ENCODE measurements at places on chromosomes 4 and X.

DNA sequence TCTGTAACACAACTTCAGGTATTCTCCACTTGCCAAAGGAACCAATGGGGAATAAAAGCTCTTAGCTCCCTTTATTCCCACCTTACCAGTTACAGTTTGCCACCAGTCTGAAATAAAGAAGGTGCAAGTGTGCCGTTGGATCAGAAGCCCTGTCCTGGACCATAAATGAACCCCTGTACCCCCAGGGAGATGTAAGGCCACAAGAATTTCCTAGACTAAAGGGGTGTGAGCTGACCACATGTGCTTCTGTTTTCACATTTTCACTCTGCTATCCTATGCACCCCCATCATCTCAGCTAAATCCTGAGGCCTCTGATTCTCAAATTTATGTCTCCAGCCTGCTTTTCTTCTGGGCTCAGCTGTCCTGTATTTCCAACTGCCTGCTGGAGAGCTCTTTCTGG lies 221.2 kb downstream of the SPRY1 start:
- DNase-seq: no peak

DNA sequence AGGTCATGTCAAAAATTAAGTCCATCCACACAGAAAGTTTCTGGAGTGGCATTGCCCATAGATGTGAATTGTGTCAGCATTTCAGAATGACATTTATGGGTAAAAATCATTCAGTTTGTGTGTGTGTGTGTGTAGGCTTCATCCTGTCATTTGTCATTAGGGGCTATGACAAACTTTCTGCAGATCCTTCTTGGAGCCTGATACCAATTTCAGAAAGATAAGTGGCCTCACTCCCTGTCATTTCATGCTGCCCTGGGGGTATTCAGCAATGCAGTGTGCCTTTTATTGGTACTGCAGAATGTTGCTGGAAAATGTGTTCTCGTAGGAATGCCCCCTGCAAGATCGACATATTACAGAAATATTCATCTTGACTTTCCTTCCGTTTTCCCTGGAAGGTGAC lies 659.7 kb downstream of the NLGN4X start:
- no peak for DNase-seq

- DNase-seq: no peak
These were observed 26.1 kb upstream of the TBC1D1 start for GRCh38 chr4:37864786-37865185.

- no peak for DNase-seq
These were observed 102.8 kb downstream of the C4orf51 start for GRCh38 chr4:145782756-145783155.

GRCh38 chr4:140373328-140374129 lies at the start of gene SCOC:
Gene SCOC, plus strand, starts transcription at chr4:140373646. Its CDS starts 5,525 bp downstream, at chr4:140379171.
- peak; percentile 98 for DNase-seq

DNA sequence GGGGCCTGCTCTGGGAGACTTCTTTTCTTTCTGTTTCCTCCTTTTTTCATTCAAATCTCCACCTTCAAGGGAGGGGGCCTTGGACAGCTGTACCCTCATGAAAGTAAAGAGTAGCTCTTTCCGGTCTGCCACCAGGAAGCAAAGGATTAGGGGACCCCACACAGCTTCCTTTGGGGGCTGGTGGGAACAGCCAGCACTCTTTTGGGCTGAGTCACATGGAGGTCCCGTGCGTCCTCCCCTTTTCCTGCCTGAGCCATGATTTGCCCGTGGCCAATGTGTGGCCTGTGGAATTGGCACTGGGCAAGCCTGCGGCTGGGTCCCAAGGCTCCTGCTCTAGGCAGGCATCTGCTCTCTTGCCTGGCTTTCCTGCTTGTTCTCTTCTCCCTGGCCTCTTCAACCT lies 65.5 kb downstream of the FHDC1 start:
- no peak for DNase-seq

GRCh38 chrX:23838953-23839352 lies 56.0 kb downstream of the SAT1 start:
- no peak for DNase-seq

DNA sequence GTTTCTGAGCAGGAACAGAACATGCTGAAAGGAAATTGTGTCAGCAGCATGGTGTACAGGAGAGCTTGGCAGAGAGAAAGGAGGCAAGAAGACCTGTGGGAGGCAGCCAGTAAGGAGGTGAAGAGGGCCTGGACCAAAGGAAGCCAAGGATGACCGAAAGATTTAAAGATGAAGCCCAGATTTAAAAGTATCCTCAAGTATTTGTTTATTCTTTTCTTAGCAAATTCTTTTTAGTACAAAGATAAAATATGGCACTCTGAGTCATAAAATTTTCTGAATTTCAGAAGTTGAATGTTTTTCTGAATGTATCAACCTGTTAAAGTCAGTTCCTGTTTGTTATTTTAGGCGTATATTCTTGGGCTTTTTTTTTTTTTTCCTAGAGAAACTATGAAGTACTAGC lies 3.5 kb downstream of the PKD2 start:
- no peak for DNase-seq

- no peak for DNase-seq
These were observed 41.1 kb downstream of the PJA1 start for GRCh38 chrX:69124108-69124507.

GRCh38 chr4:41538017-41538733 lies at the start of gene LIMCH1:
Gene LIMCH1, plus strand, starts transcription at chr4:41538157. Its CDS starts 67,839 bp downstream, at chr4:41605996.
- DNase-seq: no peak

GRCh38 chr4:15756361-15756861 lies 21.7 kb upstream of the CD38 start:
- no peak for DNase-seq

DNA sequence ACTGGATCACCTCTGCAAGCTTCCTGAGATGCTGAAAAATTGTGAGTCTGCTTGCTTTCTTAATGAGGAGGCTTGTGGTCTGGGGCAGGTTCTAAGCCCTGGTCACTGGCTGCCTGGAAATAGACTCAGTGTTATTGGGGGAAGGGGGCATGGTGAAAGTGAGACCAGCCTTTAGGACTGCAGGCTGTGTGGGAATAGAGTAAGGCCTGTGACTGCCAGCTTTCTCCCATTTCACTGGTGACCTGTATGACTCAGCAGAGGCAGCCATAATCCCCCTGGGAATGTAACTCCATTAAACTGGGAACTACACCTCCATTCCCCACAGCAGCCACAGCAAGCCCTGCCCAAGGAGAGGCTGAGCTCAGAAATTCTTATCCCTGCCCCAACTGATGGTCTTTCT lies 55.9 kb upstream of the IL15 start:
- DNase-seq: no peak
